ENCODE measurements at places on chromosomes 16 and 17.
A peak's percentile ranks its signal among the peaks of the same experiment; 100 is the strongest.

DNA sequence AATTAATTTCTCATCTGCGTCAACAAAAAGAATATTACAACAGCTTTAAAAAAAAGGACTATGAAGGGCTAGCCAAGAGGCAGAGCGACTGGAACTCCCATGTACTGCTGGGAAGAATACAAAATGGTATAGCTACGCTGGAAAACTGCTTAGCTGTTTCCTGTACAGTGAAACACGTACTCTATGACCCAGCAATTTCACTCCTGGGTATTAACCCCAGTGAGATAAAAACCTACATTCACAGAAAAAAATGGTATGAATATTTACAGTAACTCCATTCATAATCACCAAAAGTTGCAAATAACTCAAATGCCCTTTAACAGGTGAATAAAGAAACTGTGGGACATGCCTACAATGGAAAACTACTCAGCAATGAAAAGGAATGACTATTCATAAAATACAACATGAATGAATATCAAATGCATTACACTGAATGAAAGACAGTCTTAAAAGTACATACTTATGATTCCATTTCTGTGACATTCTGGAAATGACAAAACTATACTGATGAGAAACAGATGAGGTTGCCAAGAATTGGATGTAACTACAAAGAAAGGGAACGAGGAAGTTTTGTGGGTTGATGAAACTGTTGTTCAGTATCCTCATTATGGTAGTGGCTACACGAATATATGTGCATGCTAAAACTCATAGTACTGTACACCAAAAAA is 27.6 kb downstream of the CMTM4 start:
- peak; percentile 86 for DNase-seq

- DNase-seq, result no peak
Observed at GRCh38 chr17:77440560-77440981, 299.8 kb downstream of the SEC14L1 start.

- no peak for DNase-seq
Observed at GRCh38 chr16:67936880-67937605, 393 bp upstream of the PSMB10 start.

DNA sequence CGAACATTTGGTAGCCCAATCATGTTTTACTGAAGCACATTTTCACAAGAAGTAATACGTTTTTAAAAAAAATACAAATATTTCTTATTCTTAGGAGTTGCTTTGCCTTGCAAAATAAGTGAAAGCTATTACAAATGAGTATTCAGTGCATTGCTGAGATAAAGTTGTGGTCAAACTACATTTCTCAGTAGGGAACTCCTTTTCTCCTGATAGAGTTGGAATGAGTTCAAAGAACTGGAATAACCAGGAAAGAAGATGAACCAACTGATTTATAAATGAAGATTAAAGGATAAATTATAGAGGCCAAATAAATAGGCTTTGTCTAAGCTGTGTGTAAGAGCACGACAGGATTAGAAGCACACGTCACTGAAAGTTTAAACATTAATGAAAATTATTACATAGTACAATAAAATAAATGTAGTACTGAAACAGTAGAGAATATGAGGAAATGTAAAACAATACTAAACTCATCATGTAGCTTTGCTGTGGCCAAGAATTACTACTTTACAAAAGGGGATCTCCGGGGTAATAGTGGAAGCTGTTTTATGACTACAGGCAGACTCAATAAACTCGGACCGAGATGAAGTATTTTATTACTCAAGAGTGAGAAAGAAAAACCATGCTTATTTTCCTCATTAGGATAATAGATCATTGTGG is 73.6 kb downstream of the KCNJ2 start:
- DNase-seq, result peak; percentile 1

DNA sequence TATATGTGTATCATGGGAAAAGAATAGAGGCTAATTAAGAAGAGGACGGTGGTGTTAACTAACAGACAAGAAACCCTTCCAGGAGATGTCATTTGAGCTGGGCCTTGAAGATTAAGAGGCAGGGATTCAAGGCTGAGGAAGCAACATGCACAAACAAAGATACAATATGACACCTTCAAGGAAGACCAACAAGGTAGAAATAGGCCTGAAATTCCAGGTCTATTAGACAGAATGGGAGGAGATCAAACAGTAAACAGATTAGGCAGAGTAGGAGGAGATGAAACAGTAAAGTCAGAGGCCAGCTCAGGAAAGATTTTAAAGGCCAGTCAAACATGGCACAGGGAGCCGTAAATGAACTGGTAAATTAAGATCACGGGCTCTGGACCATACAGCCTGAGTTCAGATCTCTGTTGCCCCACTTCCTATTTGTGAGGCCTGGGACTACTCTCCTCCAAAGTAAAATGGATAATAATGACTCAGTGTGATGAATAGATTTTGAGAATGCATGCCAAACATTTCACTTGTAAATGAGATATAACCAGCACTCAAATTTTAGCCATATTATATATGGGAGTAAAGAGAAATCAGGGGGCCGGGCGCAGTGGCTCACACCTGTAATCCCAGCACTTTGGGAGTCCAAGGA is 38.9 kb downstream of the USP31 start:
- DNase-seq, result no peak

DNA sequence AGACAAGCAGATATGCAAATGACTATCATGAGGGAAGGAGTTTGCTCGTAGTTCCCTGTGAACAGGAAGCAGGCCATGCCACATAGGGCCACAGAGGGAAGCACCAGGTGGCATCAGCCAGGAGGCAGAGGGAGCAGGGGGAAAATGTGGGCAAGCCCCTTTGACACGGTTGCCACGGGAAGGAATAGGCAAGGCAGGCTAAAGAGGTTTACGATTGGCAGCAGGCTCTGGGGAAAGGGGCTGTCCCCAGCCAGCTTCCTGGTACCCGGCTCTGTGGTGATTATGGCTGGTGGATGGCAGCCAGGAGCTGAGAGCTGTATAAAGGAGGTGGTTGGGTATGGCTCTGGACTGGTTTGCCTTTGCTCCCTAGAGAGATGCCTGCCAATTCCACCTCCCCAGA is 848 bp downstream of the CES3 start:
- DNase-seq, result no peak

GRCh38 chr17:76500074-76500746 is 1.0 kb downstream of the RHBDF2 start:
- no peak for DNase-seq

GRCh38 chr17:39926588-39927100 is 757 bp downstream of the ORMDL3 start:
- DNase-seq, result no peak

DNA sequence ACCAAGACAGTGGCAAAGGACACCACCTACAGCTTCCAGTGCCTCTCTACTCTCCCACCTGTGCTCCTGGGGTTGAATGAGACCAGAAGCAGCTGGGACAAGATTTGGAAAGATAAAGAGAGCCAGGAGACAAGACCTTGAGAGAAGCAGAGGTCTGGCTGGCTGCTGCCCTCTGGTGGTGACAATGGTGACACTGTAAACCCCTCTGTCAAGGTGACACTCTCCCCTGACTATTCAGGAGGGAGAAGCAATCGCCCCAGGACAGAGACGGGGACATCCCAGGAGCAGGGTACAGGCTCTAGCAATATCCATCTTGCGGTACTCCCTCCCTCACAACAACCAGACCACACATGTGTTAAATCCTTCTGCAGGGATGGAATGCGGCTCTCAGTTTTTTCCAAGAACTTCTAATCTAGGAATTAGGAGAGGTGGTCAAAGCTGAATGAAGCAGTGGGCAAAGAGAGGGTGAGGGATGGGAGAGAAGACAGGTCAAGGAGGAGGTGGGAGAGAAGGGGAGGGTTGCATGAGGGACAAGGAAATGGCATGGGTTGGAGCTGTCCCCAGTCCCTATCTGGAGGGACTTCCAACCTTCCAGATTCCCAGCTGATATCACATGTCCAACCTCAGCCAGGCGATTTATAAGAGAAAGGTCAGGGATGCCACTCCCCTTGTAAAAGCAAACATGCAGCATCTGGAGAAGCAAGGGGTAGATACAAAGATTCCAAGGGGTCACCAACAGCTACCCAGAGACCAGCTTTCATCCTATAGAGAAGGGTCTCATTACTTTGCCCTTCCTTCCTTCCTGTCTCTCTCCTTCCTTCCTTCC is 2.9 kb downstream of the PHOSPHO1 start:
- peak; percentile 58 for DNase-seq

DNA sequence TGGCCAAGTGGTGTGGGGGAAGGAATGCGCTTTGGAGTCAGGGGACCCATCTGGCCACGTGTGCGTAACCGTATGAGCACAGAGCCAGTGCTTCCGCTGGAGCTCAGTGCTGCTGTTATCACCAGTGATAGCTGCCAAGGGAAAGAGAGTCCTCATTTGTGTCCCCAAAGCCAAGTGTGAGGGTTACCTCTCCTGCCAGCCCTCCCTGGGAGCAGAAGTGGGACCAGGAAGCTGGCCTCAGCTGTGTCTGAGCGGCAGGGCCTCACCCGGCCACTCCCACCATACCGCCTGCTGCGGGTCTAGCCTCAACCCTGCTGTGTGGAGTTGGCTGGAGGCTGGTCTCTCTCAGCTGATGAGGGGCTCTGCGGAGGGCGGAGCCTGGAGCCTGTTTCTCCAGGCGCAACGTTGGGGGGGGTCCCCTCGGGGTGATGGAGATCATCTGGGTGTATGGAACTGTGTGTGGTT is 44.5 kb downstream of the MEAK7 start:
- no peak for DNase-seq

GRCh38 chr16:74896389-74897370 is 88.2 kb downstream of the WDR59 start:
- DNase-seq, result peak; percentile 44

GRCh38 chr17:63786971-63787711 is 13.2 kb downstream of the DDX42 start:
- DNase-seq, result no peak

GRCh38 chr16:54034684-54035083 is 251.9 kb downstream of the IRX3 start:
- peak; percentile 17 for DNase-seq

- no peak for DNase-seq
Observed at GRCh38 chr17:27564463-27564862, 66.5 kb upstream of the LGALS9 start.

GRCh38 chr16:86061721-86062120 is 162.8 kb downstream of the IRF8 start:
- no peak for DNase-seq

- DNase-seq, result no peak
Observed at GRCh38 chr16:50992350-50993032, 158.6 kb downstream of the SALL1 start.

DNA sequence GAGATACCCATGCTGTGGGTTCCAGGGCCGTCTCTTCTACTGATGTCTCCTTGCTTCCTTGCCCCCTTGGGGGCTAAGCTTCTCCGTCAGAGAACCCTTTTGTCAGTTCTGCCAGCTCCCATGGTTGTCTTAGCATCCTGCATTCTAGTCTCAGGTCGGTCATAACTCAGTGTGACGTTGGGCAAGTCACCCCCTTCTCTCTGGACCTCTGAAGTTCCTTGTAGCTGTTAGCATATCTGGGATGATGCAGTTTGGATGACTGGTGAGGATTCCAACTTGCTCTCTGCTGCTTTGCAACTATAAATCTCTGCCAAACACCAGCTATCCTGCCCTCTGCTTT is 8.9 kb upstream of the MYL4 start:
- no peak for DNase-seq

- peak; percentile 39 for DNase-seq
Observed at GRCh38 chr17:48016112-48016511, 21.5 kb downstream of the COPZ2 start.

GRCh38 chr16:69089091-69089910 is 16.2 kb upstream of the HAS3 start:
- peak; percentile 33 for DNase-seq

GRCh38 chr16:1300664-1301476 is 8.6 kb upstream of the UBE2I start:
- DNase-seq, result peak; percentile 25

- DNase-seq, result peak; percentile 2
Observed at GRCh38 chr16:47460359-47460710, 528 bp downstream of the ITFG1 start.

- DNase-seq, result no peak
Observed at GRCh38 chr16:1496464-1496863, 3.3 kb downstream of the TELO2 start.

- DNase-seq, result no peak
Observed at GRCh38 chr17:47774987-47775580, 42.0 kb downstream of the TBX21 start.

- no peak for DNase-seq
Observed at GRCh38 chr16:50980666-50981065, 170.4 kb downstream of the SALL1 start.

DNA sequence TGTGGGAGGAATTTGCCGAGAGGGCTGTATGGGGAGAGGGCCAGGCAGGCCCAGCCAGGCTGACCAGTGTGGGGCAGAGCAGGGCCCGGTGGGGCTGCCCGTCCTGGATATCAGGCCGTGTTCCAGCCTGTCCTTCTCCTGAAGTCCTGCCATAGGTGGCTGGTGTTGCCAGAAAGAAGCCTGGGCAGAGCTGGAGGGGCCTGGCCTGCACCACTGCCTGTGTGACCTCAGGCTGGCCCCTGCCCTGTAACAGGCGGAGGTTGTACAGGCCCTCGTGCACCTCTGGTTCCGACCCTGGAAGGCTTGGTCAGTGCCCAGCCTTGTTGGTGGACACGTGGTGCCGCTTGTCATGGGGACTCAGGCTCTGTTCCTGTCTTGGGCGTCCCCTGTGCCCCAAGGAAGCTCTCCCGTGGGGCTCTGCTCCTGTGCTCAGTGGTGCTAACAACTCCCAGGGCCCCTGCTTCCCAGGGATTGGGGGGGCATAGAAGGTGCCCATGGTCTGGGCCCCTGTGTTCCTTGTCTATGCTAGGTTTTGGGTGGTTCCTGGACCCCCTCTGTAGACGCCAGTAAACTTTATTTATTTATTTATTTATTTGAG is 33.3 kb downstream of the ADCY7 start:
- DNase-seq, result no peak

DNA sequence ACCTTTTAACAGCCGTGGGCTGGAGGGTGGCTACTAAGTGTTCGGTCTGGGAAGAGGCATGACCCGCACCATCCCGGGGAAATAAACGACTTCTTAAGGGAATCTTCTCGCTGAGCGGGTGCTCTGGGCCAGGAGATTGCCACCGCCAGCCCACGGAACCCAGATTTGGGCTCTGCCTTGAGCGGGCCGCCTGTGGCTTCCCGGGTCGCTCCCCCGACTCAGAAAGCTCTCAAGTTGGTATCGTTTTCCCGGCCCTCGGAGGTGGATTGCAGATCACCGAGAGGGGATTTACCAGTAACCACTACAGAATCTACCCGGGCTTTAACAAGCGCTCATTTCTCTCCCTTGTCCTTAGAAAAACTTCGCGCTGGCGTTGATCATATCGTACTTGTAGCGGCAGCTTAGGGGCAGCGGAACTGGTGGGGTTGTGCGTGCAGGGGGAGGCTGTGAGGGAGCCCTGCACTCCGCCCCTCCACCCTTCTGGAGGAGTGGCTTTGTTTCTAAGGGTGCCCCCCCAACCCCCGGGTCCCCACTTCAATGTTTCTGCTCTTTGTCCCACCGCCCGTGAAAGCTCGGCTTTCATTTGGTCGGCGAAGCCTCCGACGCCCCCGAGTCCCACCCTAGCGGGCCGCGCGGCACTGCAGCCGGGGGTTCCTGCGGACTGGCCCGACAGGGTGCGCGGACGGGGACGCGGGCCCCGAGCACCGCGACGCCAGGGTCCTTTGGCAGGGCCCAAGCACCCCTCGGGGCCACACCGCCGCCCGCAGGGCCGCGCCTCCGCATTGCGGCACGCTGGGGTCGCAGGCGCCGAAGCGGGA is 3.6 kb upstream of the CBX4 start:
- no peak for DNase-seq

- no peak for DNase-seq
Observed at GRCh38 chr17:33324736-33325135, 31.6 kb upstream of the ASIC2 start.

- no peak for DNase-seq
Observed at GRCh38 chr16:86735727-86736126, 157.4 kb downstream of the FOXL1 start.

All from fibroblast of skin of right quadriceps (primary cell).